ENCODE measurements at places on chromosomes 4 and X. TPM values are rescaled to one million over a fixed set of nuclear protein-coding genes. Genes with fewer than 3 reads are reported as not detected.

The AWAT2 gene
- not detected for polyA plus RNA-seq

The CAPN6 gene
- 0.72 TPM for polyA plus RNA-seq

The CFAP47 gene
- not detected for polyA plus RNA-seq

The TMPRSS11B gene
- 394 TPM for polyA plus RNA-seq

The BMP3 gene
- 0.05 TPM for polyA plus RNA-seq

The CFP gene
- polyA plus RNA-seq, result 0.77 TPM

The RAP2C gene
- polyA plus RNA-seq, result 13.0 TPM

The UCP1 gene
- polyA plus RNA-seq, result not detected

The SLC9B2 gene
- 6.5 TPM for polyA plus RNA-seq

The ZXDA gene
- 0.51 TPM for polyA plus RNA-seq

The TLR10 gene
- 0.16 TPM for polyA plus RNA-seq

The SYTL4 gene
- polyA plus RNA-seq, result 6.7 TPM

The SSX4 gene
- not detected for polyA plus RNA-seq

The EREG gene
- polyA plus RNA-seq, result 4.9 TPM

The SH3RF1 gene
- polyA plus RNA-seq, result 1.8 TPM

The CXCL8 gene
- 8.3 TPM for polyA plus RNA-seq

The ANAPC4 gene
- polyA plus RNA-seq, result 22.5 TPM

The GPR173 gene
- polyA plus RNA-seq, result 0.18 TPM

The DCX gene
- 0.01 TPM for polyA plus RNA-seq

The SUPT20HL1 gene
- not detected for polyA plus RNA-seq

The FRG2 gene
- polyA plus RNA-seq, result not detected

The GLOD5 gene
- 0.26 TPM for polyA plus RNA-seq

The TEX13B gene
- polyA plus RNA-seq, result not detected

The FAM53A gene
- 1.2 TPM for polyA plus RNA-seq

The UCHL1 gene
- polyA plus RNA-seq, result 1.7 TPM
